Pulmonary artery endothelial cell (primary cell): ENCODE measurements at places on chromosomes 3 and 15. TPM values are rescaled to one million over a fixed set of nuclear protein-coding genes. Genes with fewer than 3 reads are reported as not detected.

The CORO2B gene
- total RNA-seq, result 3.4 and 5.0 TPM in 2 replicates

The POLR2H gene
- 106 and 115 TPM in 2 replicates for total RNA-seq

The MAGEF1 gene
- total RNA-seq, result 10.4 and 10.5 TPM in 2 replicates

The ABI3BP gene
- 9.3 and 14.5 TPM in 2 replicates for total RNA-seq

The DAPK2 gene
- total RNA-seq, result 3.2 and 5.3 TPM in 2 replicates

The GOLGA8H gene
- total RNA-seq, result 1.2 and 2.0 TPM in 2 replicates

The SH3GL3 gene
- 0.07 TPM in 1 of 2 replicates, not detected in the other for total RNA-seq

The SLC9A9 gene
- total RNA-seq, result 2.3 and 4.2 TPM in 2 replicates

The SEMA5B gene
- total RNA-seq, result not detected in 2 replicates

The PPP2R3A gene
- 7.5 TPM in 2 replicates for total RNA-seq

The GABRR3 gene
- total RNA-seq, result not detected in 2 replicates

The CCDC54 gene
- not detected in 2 replicates for total RNA-seq

The FAM227B gene
- 0.81 and 3.0 TPM in 2 replicates for total RNA-seq

The FGD5 gene
- total RNA-seq, result 79.7 and 84.3 TPM in 2 replicates

The TUSC7 gene
- total RNA-seq, result not detected in 2 replicates

The ABHD17C gene
- total RNA-seq, result 8.7 and 12.8 TPM in 2 replicates

The RLBP1 gene
- total RNA-seq, result not detected in 2 replicates

The OIP5 gene
- total RNA-seq, result 7.3 and 13.2 TPM in 2 replicates

The PTPN9 gene
- total RNA-seq, result 21.3 and 24.8 TPM in 2 replicates

The FOXL2NB gene
- 0.04 TPM in 1 of 2 replicates, not detected in the other for total RNA-seq

The GOLGA6L26 gene
- total RNA-seq, result not detected in 2 replicates

The SLC24A5 gene
- total RNA-seq, result not detected in 2 replicates

The PLSCR2 gene
- not detected in 2 replicates for total RNA-seq

The SLC15A2 gene
- total RNA-seq, result 0.07 and 0.28 TPM in 2 replicates

The FMN1 gene
- under 0.01 and 0.04 TPM in 2 replicates for total RNA-seq
